ENCODE measurements at places on chromosomes 11 and 22.

- no peak for DNase-seq
These were observed 19.5 kb downstream of the RBFOX2 start for GRCh38 chr22:36009085-36009484.

DNA sequence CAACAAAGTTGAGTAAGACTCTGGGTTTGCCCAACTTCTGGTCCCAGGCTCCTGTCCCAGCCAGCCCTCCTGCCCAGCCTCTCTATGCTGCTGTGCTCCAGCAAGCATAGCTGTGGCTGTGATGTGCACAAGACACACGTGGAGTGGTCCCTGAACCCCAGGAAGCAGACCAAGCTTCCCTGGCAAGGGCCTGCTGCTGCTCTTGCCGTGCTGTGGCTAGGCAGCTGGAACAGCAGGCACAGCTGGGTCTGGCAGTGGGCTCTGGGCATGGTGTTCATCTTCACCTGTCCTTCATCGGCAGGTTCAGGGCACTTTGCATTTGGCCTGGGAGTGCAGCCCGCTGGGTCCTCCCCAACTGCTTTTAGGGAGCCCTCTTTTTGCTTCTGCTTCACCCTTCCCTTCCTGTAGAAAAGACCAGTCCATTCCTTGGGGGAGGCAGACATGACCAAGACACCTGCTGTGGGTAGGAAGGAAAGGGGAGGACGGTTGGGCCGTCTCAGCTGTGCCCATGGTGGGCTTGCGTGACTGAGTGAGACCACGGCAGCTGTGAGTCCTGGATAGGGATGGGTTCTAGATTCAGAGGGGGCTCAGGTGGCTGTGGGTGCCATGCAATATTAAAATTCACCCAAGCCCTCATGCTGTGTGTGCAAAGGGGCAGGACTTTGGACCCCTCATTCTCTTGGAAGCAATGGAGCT, 26.1 kb upstream of the ETS1 start:
- no peak for DNase-seq

GRCh38 chr11:116379185-116379828, 393.5 kb downstream of the BUD13 start:
- peak; percentile 64 for DNase-seq

DNA sequence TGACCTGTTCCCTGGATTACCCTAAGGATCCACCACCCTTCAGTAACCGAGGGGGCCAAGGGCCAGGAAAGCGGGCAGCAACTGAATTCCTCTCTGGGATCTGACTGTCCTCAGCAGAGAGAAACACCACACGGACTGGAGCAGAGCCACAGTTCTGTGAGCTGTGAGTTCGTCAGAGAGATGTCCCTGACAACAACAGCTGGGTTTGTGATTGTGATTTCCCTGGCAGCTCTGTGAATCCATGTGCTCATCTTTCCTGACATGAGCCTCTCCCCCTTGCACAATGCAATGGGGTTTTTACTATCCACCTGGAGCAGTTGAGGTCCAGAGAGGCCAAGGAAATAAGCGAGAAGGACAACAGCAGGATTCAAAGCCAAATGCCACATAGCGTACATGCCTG, 69.4 kb upstream of the AMPD3 start:
- DNase-seq, result peak; percentile 77

GRCh38 chr11:65887723-65888162, 528 bp downstream of the FIBP start:
- no peak for DNase-seq

GRCh38 chr22:45804986-45805325, 133.3 kb downstream of the ATXN10 start:
- no peak for DNase-seq

DNA sequence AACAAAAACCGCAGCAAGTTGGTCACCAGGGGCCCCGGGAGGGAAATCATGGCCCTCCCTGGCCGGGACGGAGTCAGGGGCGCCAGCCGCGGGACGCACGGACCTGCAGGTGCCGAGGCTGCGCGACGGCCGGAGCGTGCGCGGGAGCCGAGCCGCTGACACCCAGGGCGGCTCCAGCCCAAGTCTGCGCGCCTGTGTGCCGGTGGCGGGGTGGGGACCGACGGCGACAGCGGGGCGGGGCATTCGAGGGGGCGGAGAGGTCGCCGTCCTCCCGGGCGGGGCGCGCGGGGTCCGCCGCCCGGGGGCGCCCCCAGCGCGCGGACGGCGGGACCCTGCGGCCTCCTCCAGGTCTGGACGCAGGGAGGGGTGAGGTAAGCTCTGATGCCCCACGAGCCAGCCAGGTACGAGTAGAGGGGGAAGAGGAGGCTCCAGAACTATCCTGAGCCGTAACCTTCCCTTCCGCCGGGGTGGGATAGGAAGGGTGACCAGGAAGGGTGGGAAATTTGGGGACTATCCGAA, at the start of gene ESAM:
TSS of gene ESAM (minus strand) at position 186 of the 519 bp plus-strand sequence. CDS start at position 50, 136 bp downstream.
- DNase-seq, result no peak

- no peak for DNase-seq
These were observed 12.8 kb downstream of the UFD1 start for GRCh38 chr22:19466126-19466716.

DNA sequence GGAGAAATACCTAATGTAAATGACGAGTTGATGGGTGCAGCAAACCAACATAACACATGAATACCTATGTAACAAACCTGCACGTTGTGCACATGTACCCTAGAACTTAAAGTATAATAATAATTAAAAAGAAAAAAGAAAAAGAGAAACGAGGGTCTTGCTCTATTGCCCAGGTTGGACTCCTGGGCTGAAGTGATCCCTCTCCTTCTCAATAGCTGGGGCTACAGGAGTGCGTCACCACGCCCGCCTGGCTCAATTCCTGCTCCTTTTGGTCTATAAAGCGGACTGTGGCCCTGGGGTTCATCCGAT, 521 bp upstream of the PTS start:
- no peak for DNase-seq

GRCh38 chr22:47112994-47113852, 350.8 kb downstream of the TBC1D22A start:
- DNase-seq, result no peak

GRCh38 chr11:115928811-115929210, 424.6 kb upstream of the CADM1 start:
- no peak for DNase-seq

GRCh38 chr11:36271794-36272407, 17.3 kb downstream of the COMMD9 start:
- DNase-seq, result no peak

DNA sequence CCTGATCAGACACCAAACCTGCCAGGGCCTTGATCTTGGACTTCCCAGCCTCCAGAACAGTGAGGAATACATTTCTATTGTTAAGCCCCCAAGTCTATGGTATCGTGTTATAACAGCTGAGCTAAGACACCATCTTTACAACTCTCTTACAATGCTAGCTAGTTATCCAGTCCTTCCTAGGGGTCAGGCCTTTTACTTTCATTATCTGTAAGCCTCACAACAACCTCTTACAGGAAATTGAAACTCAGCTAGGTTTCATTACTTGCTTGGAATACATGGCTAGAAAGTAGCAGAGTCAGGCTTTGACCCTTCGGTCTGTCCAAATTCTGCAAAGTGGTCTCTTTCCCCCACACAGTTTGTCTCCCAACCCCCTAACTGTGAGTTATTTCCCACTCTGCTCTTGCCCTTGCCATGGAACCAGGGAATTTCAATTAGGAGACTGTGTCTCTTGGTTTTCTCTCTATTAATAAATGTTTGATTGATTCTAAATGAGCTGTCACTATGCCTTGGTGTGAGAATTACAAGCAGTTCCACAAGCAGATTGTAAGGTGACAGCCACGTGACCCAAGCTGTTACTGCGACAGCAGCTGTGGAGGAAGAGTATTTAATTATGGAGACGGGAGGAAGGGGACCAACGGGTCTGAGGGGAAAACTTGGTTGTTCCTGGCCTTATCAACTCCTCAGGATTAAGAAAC, 38.4 kb upstream of the CLMP start:
- no peak for DNase-seq

DNA sequence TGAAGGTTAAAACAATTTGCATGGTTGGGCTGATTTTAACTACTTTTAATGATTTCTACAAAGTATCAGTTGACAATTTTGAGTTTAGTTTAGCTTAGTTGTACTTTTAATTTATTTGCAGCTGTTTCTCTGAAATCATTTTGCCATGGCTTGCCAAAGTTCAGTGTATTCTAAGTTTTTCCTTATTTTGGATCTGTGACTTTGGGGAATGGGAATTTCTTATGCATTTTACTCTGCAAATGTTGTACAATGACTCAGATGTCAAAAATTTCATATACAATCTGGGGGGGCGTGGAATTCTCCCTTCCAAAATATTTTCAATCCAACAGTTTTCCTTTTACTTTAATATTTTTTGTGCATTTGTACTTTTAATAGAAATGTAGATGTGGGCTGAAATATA, 8.9 kb upstream of the DCHS1 start:
- DNase-seq, result no peak

- no peak for DNase-seq
These were observed 3.5 kb upstream of the GLB1L3 start for GRCh38 chr11:134272381-134273316.

DNA sequence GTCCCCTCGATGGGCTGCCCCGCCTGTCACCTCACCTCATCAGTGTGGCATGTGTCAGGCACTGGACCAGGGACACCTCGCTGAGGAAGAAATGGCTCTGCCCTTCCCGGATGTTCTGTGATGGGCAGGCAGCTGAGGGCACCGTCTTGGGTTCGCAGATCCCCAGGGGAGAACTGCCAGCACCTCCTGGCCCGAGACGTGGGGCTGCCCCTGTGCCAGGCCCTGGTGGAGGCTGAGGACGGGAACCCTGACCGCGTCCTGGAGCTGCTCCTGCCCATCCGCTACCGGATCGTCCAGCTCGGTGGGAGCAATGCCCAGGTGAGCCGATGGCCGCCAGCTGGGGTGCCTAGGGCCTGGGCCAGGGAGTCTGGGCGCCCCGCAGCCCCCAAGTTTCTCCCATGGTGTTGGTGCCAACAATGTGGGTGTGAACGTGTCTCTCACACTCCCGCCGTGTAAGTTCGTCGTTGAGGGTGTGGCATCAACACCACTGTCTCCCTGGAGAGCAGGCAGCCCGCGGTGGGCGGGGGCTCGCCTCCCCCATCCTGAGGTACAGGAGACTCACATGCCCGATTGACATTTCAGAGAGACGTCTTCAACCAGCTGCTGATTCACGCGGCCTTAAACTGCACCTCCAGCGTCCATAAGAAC, 7.3 kb upstream of the GTSE1 start:
- no peak for DNase-seq

- no peak for DNase-seq
These were observed 32.6 kb downstream of the KIAA0930 start for GRCh38 chr22:45207981-45208664.

- peak; percentile 61 for DNase-seq
These were observed 32.7 kb downstream of the ARHGAP42 start for GRCh38 chr11:100719809-100720221.

DNA sequence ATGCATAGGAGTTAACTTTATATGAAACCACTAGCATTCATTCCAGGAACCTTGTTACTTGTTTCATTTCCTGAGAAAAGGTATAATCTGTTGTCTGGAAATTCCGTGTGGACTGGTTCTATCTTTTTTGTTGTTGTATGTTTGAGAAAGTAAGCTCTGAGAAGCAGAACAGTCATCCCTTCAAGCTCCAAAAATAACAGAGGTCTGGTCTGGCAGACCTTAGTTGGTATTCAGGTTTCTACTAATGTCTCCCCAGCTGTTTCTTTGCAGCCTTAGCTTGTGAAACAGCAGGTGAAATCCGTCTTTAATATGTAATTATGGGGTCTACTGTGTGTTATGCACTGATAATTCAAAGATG, 2.4 kb downstream of the RNF121 start:
- no peak for DNase-seq

DNA sequence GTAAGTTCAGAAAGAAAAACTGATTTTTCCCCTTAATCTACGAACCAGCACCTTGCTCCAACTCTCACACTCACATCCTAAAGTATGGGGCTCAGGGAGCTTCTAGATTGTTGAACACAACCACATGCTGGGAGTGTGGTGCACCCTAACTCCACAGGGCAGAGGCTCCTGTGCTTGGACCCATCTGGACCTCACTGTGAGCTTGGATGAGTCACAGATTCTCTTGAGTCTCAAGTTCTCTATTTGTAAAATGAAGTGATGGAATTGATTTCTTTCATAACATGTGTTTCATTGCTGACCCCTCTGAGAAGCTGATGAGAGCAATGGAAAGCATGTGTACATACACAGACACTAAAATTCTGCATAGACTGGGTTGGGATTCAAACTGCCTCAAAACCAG, 109.7 kb downstream of the PGR start:
- no peak for DNase-seq

- no peak for DNase-seq
These were observed 330.7 kb upstream of the NCAM1 start for GRCh38 chr11:112630496-112630895.

- DNase-seq, result no peak
These were observed 68.5 kb upstream of the IGLL5 start for GRCh38 chr22:22818861-22819855.

DNA sequence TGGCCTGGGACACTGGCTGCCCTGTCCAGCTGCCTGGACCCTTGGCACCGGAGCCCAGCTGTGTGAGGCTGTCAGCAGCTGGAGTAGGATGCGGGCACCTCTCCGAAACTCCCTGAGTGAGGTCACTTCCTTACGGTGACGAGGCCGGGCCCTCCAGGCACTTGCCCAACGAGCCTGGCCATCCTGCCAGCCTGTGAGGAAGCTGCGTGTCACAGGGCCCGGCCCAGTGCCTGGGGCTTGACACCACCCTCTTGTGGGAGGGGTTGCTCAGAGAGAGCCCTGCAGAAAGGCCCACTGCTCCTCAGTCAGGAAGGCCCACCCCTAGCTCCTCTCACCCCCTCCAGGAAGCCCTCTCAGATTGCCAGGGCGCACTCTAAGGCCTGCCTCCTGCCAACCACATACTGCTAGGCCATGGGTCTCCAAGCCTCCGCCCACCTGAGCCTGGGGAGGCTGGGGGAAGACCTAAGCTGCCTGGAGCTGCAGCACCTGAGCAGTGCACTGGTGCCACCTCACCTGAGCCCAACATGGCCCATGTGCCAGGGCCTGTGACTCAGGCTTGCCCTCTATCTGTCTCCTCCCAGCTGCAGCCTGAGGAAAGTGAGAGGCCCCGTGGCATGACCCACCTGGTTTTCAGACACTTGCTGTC, 4.3 kb upstream of the PHLDA2 start:
- peak; percentile 41 for DNase-seq

DNA sequence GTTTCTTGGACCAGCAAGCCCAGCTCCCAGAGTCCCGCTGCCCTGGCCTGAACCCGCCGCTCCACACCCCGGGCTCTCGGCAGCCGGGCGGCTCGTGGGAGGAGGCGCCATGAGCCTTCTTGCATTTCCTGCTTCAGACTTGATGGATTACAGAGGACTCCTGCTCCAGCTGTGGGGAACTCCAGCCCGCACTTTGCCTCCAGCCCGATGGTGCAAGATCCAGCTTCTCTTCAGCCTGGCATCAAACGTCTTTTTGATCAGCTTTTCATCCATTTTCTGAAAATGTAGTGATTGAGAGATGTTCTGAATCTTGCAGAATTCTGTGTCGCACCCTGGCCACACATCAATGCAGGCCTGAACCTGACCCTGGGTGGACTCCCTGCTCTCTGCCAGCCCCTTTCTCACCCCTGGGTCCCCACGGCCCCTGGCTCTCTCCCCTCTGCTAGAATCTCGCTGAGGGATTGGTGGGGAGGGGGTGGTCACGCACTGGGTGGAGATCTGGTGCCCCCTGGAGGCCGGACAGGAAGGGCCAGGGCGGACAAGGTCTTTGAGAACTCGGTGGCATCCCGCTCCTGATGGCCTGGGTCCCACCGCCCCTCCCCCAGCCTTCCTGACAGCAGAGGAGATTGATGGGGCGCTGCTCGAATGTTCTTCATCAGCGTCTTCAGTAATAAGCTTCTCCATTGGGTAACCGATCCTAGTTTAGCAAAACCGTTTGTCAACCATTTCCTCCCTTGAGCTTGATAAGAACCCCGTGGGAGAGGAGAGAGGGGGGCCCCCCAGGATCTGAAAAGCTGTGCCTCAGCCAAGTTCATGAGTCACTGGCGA, 12.1 kb upstream of the NFAM1 start:
- peak; percentile 78 for DNase-seq

- no peak for DNase-seq
These were observed 11.4 kb downstream of the SCARF2 start for GRCh38 chr22:20426259-20426615.

Data from testis (tissue), 5 donors.